ENCODE measurements at places on chromosomes 1 and 21. TPM values are rescaled to one million over a fixed set of nuclear protein-coding genes. Genes with fewer than 3 reads are reported as not detected.

DNA sequence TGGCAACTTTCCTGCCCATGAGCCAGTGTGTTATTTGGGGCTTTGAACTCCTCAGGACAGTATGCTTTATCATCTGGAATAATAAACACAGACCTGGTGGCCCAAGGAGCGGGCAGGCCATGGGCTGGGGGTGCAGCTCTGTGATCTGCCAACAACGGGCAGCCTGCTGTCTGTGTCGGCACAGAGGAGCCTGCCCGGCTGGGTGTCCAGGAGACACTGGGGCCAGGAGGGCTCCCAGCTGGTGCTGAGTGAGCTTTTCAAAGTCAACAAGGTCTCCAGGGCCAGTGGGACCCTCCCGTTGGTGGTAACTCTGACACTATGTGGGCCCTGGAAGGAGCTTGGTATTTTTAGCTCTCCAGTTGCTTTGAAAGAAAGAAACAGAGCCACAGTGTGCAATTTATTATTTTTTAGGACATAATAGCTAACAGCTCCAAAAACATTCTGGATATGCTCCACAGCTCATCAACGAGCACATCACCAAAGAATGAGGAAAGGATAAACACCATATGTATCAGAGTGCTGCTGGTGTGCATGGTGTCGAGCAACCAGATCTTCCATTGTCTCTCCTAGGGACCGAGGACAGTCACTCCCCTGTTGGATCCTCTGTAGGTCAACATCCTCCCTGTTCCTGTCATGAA lies 488.7 kb upstream of the USP24 start:
- no peak for DNase-seq

Gene OPTC
- not detected for total RNA-seq

Gene CD1B
- not detected for total RNA-seq

- no peak for DNase-seq
Measured at GRCh38 chr1:210364479-210364878, 35.8 kb downstream of the HHAT start.

Gene KAZN
- 0.54 TPM for total RNA-seq

DNA sequence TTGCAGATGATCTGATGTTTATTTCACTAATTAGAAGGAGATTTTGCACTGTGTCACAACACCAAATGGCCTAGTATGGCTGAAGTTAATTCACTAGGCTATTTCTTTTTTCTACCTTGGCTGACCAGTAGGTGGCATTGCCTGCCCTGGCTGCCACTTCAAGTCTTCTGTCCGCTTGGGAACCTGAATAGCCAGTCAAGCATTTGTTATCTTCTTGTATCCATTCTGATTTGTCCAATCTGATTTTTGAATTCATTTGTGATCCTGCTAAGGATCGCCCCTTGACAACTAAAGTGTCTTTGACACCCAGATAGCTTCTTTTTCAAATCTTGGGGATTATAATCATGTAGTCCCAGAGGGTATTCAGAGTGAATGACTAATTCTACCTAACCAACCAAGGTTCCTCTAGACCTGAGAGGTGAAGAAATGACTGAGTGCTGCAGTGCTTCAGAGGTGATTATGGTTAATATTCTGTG lies 99.4 kb downstream of the GIPC2 start:
- no peak for DNase-seq

- peak; percentile 47 for DNase-seq
Measured at GRCh38 chr1:157658571-157658970, 42.0 kb downstream of the FCRL3 start.

Gene CA14
- not detected for total RNA-seq

DNA sequence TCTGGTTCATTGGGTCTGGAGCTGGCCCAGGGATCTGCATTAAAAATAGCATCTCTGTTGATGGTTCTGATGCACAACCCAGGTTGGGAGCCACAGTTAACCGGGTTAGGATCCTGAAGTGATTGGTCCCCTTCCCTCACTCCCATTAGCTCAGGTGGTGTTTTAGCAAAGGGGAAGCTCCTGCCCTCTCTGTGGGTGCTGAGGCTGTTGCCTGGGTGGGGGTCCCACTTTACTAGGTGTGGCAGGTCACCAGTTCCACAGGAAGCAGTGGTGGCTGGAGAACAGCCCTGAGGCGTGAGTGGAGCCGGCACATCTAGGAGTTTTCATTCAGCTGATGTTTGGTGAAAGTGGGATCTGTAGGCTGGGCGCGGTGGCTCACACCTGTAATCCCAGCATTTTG lies 86.5 kb downstream of the MAN1C1 start:
- no peak for DNase-seq

DNA sequence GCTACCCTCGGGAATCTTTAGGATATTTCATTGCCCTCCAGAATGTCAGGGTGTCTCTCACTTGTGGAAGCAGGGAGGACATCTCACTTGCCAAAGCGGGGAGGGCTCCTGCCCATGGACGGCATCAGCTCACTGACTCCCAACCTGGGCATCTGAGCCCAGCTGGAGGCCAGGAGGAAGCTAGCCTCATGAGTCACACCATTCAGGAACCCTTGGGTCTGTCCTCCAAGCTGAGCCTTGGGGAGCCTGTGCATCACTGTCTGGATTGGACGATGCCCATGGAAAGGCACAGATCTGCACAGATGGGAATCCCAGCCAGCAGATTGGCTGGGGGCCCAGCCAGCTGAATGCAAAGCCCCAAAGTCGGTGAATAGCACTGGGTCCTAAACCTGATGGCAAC lies 25.2 kb downstream of the WNT3A start:
- no peak for DNase-seq

GRCh38 chr1:16172964-16173446 lies 17.1 kb upstream of the EPHA2 start:
- peak; percentile 77 for DNase-seq

Gene OR2M3
- total RNA-seq: 0.27 TPM

DNA sequence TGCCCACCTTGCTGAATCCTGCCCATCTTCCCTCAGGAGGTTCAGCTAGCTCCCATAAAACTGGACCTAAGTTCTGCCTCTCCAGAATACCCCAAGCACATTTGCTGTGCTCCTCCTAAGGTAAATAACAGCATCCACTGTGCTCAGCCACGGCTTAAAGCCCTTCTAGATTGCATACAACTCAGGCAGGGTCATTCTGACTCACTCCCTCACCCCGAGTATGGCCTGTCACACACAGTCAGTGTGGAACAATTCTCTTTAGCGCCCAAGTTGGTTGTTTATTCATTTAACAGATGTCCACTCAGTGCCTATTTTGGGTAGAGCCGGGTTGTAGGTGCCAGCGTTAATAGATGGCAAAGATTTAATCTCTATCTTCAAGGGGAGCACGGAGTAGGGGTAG lies 147.5 kb upstream of the EDN2 start:
- no peak for DNase-seq

DNA sequence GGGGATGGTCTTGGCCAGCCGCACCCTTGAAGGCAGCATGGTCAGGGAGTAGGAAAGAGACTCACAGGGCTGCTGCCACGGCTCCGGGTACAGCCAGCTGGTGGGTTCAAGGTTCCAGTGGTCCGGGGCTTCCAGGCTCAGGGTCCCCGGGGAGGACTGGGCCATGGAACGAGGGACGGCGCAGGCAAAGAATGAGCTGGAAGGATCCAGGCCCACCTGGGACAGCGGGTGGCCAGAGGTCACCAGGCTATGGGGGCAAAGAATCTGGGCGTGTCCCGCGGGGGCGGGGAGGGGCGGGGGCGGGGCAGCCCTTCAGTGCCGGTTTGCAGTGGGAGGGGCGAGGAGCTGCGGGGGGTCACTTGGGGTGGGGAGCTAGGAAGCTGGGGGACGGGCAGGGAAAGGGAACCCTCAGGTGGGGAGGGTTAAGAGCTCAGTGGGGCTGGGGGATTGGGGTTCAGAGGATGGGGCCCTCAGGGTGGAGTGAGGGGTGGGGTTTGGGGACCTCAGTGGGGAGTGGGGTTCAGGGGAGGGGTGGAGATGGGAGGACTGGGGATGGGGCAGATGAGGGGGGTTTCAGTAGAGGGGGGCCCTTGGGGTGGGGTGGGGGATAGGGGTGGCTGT lies at the start of gene DNMT3L:
TSS of gene DNMT3L (minus strand) at position 223 of the 621 bp plus-strand sequence. CDS start 638 bp downstream, outside the sequence.
- DNase-seq: no peak

Gene SPOCD1
- total RNA-seq: under 0.01 TPM

Measured in hematopoietic multipotent progenitor cell (in vitro differentiated cells).